ENCODE measurements at places on chromosomes 13 and 19. TPM values are rescaled to one million over a fixed set of nuclear protein-coding genes. Genes with fewer than 3 reads are reported as not detected.

The NPAS1 gene
- total RNA-seq: 0.65 TPM

The ZNF14 gene
- 5.6 TPM for total RNA-seq

The KLK4 gene
- total RNA-seq: not detected

The TUBA3C gene
- not detected for total RNA-seq

The C5AR2 gene
- total RNA-seq: not detected

The SWSAP1 gene
- 1.6 TPM for total RNA-seq

The PPM1N gene
- 2.0 TPM for total RNA-seq

The GPC6 gene
- total RNA-seq: not detected

The VSTM2B gene
- total RNA-seq: not detected

The ZNF285 gene
- total RNA-seq: 0.72 TPM
